ENCODE measurements at places on chromosomes 7 and 10.
A peak's percentile ranks its signal among the peaks of the same experiment; 100 is the strongest.

GRCh38 chr10:18005445-18005780 lies 53.7 kb downstream of the SLC39A12 start:
- DNase-seq, result no peak

DNA sequence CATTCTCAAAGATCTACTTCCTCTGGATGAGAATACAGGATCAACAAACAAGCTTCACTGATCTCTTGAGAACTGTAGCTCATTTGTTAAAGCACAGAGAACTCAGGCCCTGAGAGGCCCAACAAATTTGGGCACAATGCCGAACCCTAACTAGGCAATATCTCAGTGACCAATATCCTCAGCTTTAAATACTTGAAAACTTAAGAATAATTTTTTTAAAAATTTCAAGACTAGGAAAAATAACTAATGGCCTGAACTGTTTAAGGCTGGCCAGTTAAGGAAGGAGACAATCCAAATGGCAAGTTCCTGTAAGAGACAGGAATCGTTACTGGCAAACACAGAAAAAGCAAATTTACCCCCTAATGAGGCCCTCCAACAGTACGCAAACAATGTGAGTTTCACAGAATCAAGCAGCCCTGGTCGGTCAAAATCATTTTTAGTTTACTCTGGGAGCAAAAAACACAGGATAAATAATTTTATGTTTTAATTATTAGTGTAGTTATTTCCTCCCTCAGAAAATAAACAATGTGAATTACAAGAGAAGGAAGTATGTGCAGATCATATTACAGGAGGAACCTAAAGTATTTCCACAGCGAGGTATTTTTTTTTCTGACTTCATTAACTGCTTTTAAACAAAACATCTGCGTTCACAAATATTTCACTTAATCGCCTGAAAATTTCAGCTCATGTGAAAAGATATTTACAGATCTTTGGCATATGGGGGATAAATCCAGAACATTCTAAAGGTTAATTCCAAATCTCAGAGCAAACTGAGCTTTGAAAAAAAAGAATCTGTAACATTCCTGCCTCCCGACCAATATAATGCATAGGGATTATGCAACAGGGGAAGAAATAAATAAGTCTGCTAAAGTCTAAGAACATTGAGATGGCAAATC lies 39.5 kb downstream of the NT5C2 start:
- no peak for DNase-seq

DNA sequence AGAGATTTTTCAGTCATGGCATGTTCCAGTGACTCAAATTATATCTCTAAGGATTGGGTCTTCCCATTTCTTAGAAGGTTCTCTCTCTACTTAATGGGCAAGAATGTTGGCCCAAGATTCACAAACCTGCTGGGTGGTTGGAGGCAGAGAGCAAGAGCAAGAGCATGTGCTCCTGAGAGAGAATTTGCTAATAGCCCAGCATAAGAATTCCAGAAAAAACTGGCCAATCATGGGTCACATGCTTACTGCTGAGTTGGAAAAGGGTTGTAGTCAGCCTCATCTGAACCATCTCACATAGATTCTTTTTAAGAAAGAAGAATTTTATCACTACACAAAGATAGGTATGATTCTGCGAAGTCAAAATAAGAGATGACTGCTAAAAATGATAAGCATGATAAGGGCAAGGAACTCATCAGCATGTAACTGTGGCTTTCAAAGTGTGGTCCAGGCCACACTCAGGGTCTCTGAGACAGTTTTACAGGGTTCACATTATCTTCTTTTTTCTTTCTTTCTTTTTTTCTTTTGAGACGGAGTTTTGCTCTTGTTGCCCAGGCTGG lies 8.2 kb upstream of the VCL start:
- DNase-seq, result no peak

DNA sequence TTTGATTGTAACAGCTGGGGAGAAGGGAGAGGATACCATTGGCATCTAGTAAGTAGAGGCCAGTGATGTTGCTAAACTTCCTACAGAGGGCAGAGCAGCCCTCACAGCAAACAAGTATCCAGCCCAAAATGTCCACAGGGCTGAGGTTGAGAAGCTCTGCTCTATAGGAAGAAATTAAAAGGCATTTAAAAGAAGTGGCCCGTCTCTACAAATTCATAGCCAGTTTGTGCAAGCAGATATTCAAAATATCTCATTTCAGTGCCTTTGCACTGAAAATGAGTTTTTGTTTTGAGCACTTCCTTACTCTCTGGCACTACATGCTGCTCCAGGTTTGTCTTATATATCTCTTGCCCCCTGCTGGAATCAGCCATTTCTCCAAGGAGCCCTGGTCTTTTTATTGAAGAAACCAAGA lies 330.0 kb downstream of the BBS9 start:
- DNase-seq, result peak; percentile 29

GRCh38 chr10:128174581-128175559 lies 48.6 kb upstream of the MKI67 start:
- DNase-seq, result no peak

DNA sequence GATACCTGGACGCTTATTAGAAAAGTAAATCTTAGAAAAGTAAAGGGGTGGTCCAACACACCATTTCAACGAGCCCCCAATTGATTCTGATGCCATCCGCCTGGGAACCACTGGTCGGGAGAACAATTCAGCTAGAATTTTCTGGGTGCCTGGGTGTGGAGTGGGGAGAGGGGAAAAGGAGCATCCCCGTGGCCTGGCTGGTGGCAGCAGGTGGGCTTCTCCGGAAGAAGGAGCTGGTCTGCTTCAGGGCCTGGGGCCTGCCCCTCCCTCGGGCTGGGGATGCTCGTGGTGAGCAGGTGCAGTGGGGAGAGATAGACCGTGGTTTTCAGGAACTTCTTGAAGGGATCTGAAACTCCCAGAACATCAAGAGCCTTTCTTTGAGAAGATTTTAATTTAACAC lies 39.9 kb upstream of the DUSP5 start:
- no peak for DNase-seq

All from MM.1S (cell line).